ENCODE measurements at places on chromosomes 1 and 21.

GRCh38 chr1:110689868-110690267, 15.1 kb upstream of the KCNA3 start:
- no peak for DNase-seq

GRCh38 chr1:148315071-148315811, 163.2 kb upstream of the NBPF11 start:
- no peak for DNase-seq

GRCh38 chr1:168230709-168231108, 4.9 kb downstream of the SFT2D2 start:
- no peak for DNase-seq

- DNase-seq: peak; percentile 16
Measured at GRCh38 chr1:177355575-177355974, 184.8 kb downstream of the BRINP2 start.

DNA sequence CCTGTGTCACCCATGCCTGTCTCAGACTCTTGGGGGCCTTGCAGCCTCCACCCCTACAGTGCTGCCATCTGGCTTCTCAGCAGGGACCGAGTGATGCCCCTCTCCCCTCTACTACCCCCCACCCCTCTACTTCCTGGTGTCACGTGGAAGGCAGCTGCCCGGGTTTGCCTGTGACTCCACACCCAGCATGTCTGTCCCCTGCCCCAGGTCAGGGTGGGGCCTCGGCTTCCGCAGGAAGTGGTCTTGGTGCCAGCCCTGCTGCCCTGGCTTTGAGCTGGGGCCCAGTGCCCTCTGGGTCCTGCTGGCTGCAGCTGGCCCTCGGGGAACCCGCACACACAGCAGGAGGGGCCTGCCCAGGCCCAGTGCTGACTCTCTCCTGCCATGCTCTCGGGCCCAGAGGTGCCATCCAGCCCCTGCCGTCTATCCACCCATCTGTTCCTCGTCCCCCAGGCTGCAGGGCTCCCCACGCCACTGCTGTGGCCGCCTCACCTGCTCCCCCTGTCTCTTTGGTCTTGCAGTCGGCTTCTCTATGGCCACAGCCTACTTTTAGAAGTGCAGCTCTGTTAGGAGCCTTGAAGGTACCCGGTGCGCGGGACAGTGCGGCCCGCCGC, 24.0 kb downstream of the PLCH2 start:
- DNase-seq: no peak

GRCh38 chr1:85608851-85609250, 28.3 kb downstream of the CCN1 start:
- DNase-seq: no peak

DNA sequence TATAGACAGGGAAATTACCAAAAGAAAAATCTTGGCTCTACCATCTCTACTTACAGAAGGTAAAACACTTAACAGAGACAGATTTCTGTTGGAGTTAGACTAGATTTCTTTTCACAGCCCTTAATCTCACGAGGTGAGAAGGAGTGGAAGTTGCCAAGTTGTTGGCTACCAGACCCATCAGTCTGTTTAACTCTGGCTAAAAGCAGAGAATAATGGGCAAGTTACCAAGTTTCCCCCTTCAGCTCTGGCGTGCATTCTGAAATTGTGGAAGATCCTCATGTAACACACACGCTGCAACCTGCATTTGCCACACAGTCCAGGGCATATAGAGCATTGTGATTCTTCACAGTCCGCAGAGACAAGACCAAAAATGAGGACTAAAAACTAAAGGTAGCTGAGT, 49.3 kb downstream of the STX6 start:
- DNase-seq: no peak

DNA sequence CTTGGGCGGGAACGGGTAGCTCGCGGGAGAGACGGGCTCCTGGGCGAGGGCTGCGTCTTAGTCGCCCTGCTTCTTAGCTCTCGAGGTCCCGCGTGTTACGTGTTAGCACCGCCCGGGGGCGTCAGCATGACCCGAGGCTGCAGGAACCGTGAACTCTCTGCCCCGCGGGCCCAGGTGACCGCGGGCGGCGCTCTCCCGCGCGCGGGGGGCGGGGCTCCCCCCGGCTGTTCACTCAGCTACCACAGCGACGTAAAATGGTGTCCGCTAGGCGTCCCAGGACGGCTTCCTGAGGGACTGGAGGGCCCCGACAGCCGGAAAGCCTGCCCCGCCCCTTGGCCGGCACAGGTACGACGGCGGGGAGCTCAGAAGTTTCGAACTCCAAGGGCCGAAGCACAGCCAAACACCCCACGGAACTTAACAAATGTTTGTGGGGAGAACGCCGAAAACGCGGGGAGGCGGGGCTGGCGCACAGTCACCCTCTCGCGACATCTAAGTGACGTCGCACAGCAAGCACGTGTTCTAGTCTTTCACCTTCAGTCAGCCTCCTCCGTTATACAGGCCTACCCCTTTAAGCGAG, 780 bp upstream of the RBM15 start:
- peak; percentile 95 for DNase-seq

GRCh38 chr1:178192686-178193085, 98.8 kb downstream of the RASAL2 start:
- no peak for DNase-seq

DNA sequence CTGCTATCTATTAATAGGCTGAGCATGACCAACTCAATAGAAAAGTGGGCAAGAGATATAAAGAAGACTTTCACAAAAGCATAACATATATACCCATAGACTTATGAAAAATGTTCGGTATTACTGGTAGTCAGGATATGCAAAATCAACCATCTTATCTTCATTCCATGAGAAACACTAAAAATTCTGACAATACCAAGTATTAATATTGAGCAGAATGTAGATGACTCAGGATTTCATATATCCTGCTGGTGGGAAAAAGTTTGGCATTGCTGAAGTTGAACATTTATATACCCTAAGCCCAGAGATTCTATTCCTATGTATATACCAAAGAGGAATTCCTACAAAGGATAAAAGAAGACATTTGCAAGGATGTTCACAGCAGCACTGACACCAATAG, 138.3 kb downstream of the CLEC20A start:
- DNase-seq: no peak

DNA sequence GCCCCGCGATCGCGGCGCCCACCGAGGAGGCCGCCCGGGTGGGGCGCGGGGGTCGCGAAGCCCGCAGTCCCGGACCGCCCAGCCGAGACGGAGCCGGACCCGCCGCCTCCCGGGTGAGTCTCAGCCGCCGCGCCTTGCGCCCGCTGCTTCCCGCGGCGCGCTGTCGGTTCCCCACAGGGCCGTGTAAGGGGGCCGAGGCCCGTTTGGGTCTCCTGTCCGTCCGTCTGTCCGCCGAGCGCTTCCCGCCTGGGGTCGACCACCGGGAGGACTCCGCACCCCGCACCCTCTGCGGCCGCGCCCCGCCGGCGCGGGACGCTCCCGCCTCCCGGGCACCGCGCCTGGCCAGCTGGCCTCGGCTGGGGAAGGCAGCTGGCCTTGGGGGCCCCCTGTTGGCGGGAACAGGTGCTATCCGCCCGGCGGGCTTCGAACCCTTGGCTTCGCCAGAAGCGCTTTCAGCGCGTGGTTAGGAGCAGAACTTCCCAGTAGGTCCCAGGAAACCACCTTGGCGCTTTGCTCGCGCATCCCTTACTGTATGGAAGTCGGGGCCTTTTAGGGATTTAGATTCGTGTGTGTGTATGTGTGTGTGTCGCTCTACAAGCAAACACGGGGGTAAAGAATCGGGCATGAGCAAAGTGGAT, 414 bp downstream of the TMEM51 start:
- DNase-seq: peak; percentile 50

DNA sequence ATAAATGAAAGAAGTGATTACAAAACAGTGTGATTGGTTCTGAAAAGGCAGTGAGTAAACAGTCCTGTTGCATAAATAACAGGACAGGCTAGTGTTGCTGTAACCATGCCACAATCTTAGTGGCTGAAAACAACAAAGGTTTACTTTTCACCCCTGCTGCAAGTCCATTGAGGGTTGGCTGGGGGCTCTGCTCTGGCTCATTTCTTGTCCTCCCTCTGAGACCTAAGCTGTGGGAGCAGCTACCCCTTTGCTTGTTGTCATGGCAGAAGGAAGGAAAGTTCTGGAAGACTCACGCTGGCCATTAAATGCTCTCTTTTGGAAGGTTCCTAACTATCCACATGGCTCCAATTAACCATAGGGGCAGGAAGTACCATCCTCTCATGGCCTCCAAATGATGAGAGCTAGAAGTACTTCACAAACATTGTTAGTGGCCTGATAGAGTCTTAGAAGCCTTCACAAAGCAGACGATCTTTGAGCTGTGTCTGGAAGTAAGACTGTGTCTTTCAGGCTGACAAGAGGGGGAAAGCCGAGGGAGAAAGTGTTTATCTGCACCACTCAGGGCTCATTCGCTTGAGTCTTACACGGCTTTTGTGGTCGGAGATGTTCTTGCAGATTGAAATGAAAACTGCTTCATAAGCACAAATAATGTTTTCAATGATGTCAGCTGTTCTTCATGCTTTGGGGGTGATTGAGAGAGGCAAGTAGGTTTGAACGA, 11.9 kb downstream of the RCSD1 start:
- no peak for DNase-seq

DNA sequence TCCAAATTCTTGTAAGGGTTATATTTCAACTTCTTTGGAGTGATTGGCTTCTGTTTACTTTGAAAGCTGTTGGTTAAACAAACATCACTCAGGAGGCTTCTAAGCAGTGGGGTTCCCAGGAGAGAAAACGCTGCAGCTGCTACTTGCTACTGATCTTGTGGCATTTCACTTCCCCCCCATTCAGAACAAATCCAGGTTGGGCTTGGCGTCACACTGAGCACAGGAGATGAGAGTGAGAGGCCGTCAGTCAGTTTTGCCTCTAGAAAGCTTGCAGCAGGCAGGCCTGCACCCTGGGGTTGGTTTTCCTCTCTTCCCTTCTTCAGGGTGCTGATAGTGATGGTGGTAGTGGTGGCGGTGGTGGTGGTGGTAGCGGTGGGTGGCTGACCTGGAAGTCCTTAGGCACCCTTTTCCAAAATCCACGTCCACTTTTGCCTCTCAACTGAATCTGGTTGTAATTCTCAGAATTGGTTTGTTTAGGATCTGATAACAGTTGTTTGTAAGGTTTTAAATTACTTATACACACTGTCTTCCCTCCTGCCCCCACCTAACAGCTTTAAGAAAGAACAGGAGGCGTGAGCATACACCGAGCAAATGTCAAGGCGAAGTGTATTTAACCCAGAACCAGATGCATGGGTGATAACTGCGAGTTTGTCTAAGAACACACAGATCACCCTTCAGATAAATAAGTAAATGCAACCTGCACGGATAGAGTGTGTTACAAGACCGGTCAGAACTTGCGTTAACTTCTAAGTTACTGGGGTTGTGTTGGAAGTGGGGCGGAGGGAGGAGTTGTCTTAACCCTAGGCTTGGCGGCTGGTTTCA, 3.2 kb upstream of the PROX1 start:
- DNase-seq: peak; percentile 18

GRCh38 chr21:37368541-37369279, 2.1 kb downstream of the DYRK1A start:
- no peak for DNase-seq

DNA sequence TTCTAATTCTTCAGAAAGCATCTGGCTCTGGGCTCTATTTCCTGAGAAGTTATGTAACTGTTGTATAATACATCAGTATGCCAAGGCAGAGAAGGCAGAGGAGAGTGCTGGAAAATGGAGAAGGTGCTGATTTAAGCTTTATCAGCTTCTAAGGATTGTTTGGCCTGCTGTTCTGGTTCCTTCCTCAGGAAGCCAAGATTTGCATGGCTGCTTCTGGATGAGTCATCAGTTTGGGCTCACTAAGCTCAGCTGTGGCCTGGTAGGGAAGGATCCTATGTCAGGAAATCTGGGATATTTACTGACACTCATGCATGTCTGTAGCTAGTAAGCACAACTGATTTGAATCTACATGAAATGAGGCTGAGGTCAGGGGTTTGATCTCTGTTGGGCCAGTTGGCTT, 73.2 kb upstream of the ADGRL4 start:
- DNase-seq: no peak

GRCh38 chr1:45177452-45177851, 29.0 kb downstream of the ZSWIM5 start:
- DNase-seq: no peak

- peak; percentile 64 for DNase-seq
Measured at GRCh38 chr1:154418062-154418921, 13.1 kb downstream of the IL6R start.

DNA sequence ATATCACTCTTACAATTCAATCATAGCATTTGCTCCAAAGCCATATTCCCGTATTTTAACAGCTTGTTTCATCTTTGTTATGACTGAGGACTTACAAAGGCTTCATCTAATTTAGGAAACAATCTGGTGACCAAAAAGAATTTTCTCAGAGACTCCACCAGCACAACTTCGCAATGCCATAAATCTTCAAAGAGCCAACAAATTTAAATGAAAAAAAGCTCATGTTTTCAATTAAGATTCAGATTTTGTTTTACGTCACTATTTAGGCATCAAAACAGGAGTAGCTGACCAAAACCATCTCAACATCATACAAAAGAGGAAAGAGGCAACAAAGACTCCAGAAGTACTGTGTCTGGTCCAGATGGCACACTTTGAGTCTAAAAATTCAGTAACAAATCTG, 373.3 kb downstream of the TTLL7 start:
- DNase-seq: no peak

Measured in SK-N-DZ (cell line).